CD4-positive, alpha-beta T cell treated with Interleukin-6 at 100 ng/mL for 8 hours (primary cell): ENCODE measurements at places on chromosomes 1 and 21.

DNA sequence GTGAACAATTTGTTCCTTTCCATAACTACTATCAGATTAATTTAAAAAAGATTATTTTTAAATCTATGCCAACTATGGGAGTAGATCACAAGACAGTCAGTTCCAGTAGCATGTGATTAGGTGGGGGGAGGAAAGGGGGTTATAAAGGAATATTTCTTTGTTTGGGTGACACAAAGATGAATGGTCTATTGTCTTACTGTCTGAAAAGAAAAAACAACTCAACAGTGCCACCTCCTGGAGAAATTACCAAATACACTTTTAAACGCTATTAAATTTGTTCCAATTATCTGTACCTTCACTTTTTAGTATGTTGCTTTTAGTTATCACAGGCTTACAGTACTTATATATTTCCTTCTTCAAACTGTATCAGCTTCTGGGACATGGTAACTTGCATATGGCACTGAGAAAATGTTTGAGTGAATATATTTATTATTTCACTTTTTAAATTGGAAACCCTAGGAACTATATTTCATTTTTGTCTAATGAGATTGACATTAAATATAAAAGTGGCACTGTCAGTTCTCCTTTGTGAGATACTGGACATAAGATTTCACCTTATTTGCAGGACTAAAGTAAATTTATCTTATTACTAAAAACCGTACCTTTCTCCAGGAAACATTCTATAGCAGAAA is 1.7 kb upstream of the SORT1 start:
- DNase-seq: peak; percentile 48

DNA sequence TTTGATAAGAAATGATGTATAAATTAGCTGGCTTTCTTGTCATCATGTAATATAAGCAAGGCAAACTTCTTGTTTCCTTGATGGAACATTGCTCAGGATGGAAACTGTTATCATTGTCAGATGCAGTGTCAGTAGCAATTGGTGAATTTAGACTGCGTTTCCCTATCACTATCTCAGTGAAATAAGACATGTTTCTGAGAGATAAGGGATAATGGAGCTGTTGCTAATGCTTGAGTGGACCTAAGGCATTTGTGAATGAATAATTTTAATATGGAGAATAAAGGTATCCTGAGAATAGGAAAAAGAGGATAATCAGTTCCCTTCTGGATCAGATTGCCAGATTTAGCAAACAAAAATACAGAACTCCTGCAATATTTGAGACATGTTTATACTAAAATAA is 160.9 kb downstream of the HLX start:
- DNase-seq: no peak

GRCh38 chr1:21614419-21615115 is 54.6 kb downstream of the RAP1GAP start:
- no peak for DNase-seq

DNA sequence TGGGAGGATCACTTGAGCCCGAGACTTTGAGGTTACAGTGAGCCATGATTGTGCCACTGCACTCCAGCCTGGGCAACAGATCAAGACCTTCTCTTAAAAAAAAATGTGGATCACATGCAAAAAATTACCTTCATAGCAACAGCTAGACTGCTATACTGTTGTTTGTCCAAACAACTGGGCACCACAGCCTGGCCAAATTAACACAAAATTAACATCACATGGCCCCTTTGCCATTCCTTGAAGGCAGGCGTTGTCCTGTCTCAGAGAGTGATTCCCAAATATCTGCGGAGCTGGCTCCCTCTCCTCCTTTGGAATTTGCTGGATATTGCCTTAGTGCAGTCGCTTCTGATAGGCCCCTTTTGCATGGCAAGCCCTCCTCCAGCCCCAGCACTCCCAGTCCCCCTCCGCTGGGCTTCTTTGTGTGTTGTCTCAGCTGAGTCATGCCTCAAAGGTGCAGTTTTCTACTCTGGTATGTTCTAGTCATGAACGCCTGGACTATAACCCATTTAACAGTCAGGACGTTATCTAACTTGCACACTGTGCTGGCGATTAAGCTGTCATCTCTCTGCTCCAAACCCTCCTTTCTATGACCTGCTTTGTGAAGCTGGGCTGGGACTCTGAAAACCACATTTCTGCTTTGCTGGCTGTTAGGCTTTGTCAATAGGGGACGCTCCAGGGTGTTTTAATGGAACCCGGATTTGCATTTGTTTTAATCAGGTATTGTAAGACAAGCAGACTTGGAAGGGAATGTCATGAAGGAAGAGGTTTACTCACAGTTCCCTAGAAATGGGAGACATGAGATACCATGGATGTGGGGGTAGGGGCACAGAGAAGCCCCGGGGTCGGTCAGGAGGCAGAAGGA is 20.1 kb upstream of the HPCAL4 start:
- DNase-seq: no peak

DNA sequence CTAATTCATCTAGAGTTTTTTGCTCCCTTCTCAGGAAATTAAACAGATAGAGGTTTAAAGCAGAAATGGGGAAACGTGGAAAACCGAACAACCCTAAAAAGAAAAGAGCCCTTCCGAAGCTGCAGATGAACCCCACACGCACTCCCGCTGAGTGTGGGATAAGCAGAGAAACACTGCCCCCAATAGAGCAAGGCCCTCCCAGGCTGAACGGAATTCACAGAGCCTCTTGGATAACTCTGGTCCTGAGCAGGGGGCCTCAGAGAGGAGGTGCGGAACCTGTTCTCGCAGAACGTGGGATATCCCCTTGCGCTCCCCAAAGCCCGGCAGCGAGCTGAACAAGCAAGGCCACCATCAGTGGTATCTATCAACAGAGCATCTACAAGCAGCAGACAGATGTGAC is 44.9 kb downstream of the SSBP3 start:
- no peak for DNase-seq

- DNase-seq: no peak
These were observed 24.9 kb downstream of the ZC3H11B start for GRCh38 chr1:219587801-219588561.

GRCh38 chr1:101105877-101106276 is 80.3 kb upstream of the DPH5 start:
- DNase-seq: no peak

- DNase-seq: no peak
These were observed 1.8 kb downstream of the NCMAP start for GRCh38 chr1:24557711-24558131.

- DNase-seq: no peak
These were observed 26.7 kb downstream of the PGBD5 start for GRCh38 chr1:230399321-230400006.

GRCh38 chr1:195733826-195734225 is 874.4 kb downstream of the KCNT2 start:
- DNase-seq: no peak

DNA sequence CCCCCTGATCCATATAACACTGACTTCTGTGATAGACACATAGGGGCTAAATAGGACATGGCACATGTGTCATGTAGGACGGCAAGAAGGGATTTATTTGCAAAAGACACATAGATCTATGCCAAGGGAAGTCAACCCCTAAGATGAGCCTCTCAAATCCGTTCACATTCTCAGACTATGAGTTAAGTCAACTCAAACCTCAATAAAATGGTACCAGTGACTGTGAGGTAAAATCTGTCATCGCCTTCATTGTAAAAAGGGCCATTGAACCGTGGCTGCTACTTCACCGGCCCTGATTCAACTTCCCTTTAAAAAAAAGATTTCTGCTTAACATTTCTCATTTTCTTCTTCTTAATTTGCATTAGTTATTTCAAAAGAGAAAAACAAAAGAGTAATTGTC is 144.0 kb downstream of the ZNF281 start:
- DNase-seq: no peak

- no peak for DNase-seq
These were observed 317.6 kb downstream of the BACH1 start for GRCh38 chr21:29616209-29616751.

GRCh38 chr1:245428681-245429080 is 273.9 kb downstream of the KIF26B start:
- no peak for DNase-seq

- no peak for DNase-seq
These were observed 397.4 kb downstream of the MATN1 start for GRCh38 chr1:30325999-30326398.

GRCh38 chr1:224223819-224224714 is 41.0 kb downstream of the DEGS1 start:
- DNase-seq: no peak

GRCh38 chr1:227888404-227889046 is 59.2 kb downstream of the WNT9A start:
- DNase-seq: no peak

- no peak for DNase-seq
These were observed 4.8 kb downstream of the FAM3B start for GRCh38 chr21:41321211-41321907.
